ENCODE measurements at places on chromosomes 11 and 22. TPM values are rescaled to one million over a fixed set of nuclear protein-coding genes. Genes with fewer than 3 reads are reported as not detected.

DNA sequence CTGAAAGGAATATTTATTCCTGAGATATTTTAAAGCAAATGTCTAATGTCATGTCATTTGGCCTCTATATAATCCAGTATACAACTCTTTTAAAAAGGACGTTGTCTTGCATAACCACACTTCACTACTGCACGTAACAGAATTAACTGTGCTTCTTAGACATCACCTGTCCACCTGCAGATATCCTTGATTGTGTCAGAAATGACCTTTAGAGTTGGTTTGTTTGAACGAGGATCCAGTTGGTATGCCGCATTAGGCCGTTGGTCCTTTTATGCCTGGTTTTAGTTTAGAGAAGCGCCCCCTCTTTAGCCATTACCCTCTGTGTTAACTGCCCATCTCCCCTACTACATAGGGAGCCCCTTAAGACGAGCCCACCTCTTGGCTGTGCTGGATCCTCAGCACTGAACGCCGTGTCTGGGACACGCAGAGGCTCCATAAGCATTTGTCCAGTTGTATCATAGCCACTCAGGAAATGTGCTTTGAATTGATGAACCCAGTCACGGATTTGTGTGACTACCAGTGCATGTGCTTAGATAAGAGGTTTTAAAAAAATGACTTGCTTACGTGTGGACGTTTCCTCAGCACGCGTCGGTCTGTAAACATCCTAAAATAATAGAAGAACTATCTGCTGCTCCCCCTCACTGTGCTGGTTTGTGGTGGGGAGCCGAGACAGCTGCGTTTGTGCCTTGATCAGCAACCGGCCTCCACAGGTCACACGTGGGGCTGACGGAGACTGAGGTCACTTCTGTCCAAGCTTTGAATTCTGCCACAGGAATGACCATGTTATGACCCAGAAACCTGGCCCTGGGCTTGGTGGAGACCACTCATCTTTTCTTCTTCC, 4.0 kb downstream of the MICAL2 start:
- DNase-seq: no peak

RTN4RL2 gene
- polyA plus RNA-seq: 5.5 TPM

DNA sequence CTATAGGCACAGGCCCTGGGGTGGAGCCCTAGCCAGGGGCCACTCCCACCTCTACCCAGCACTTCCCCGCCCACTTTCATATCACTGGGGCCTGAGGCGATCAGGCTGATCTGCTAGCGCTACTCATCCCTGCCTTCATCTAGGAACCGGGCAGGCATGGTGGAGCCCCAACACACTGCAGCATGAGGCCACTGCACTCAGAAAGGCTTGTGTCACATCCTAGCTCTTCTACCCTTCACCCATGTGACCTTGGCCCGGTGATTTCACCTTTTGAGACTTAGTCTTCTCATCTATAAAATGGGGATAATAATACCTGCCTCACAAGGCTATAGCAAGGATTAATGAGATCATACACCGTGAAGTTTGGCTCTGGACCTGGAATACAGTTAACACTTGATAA, 18.1 kb upstream of the GDPD5 start:
- DNase-seq: no peak

DNA sequence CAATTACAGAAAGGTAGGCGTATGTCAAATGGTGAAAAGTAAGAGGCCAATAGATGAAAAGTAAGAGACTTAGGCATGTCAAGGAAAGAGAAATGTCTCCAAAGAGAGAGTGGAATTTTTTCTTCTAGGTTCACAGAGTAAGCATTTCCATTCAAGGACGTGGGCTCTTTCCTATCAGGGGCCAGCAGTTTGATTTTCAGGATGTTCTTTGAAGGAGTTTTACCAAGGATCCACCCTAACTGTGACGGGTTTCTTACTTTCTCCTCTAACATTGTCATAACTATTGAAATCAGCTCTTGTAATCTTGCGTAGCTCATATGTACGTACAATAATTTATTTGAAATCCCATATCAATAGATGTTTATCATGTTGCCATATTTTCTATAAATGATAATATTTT, 2112.2 kb upstream of the RAG2 start:
- DNase-seq: no peak

KRTAP5-9 gene
- polyA plus RNA-seq: not detected

DNA sequence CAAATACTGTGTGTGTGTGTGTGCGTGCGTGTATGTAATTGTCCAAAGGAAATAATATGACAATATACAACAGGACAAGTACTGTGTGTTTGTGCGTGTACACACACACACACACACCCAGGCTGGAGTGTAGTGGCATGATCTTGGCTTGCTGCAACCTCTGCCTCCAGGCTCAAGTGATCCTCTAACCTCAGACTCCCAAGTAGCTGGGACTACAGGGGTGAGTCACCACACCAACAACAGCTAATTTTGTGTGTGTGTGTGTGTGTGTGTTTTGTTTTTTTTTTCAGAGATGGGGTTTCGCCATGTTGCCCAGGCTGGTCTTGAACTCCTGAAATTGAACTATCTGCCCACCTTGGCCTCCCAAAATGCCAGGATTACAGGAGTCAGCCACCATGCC, 61.5 kb downstream of the NUP98 start:
- no peak for DNase-seq

CATSPER1 gene
- polyA plus RNA-seq: not detected

OR8G1 gene
- not detected for polyA plus RNA-seq

CCDC87 gene
- 0.13 TPM for polyA plus RNA-seq

TRIM51 gene
- polyA plus RNA-seq: not detected

DNA sequence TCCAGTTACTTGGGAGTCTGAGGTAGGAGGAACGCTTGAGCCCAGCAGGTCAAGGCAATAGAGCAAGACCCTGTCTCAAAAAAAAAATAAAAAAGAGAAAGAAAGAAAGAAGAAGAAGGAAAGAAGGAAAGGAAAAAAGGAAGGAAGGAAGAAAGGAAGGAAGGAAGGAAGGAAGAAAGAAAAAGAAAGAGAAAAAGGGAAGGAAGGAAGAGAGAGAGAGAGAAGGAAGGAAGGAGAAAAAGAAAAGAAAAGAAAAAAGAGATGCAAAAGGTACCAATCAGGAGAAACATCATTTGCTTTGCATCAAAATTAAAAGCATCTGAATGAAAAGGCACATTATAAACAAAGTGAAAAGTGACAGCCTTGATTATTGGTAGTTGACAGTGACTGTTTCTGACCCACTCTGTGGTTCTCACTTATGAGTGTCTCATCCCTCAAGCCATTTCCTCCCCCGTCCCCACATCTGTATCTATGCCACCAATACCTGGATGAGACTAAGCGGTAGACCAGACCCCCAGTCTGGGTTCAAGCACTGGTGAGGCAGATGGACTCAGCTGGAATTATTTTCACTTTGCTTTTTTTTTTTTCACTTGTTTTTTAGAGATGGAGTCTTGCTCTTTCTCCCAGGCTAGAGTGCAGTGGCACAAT, 33.0 kb upstream of the XBP1 start:
- DNase-seq: no peak
